ENCODE measurements at places on chromosomes 2 and 18. TPM values are rescaled to one million over a fixed set of nuclear protein-coding genes. Genes with fewer than 3 reads are reported as not detected.

DNA sequence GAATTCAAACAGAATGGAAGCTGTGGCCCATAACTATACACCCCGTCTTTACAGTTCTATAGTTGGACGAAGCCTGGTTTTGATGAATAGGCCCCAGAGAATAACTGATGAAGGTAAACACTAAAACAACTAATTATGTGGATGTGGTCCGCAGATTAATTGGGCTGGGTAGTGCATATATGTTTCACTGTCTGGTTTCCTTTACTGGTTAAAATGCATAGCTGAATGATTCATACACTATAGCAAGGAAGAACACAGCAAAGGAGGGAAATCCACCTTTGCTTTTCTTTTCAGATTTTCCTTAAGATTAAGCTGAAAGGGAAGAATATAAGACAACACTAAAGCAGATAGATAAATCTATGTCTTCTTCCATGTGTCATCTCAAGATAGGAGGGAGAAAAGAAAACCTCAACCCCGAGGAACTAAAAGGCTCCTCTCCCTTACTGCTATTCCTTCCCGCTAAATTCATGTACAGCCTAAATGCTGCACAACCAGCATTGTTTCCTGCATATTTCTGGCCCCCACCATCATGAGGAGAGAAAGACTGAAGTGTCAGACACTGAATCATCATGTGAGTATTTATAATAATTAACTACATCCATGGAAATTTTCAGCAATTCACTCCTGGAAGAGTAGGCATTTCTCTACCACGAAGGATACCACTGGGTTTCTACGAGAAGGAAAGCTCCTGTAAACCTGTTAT lies 297.1 kb upstream of the CCDC68 start:
- H3K36me3 ChIP-seq, result peaks cover 66% of the 10 kb centered on the region
- no peak for DNase-seq
- peaks cover 5% of the 10 kb centered on the region for H3K4me1 ChIP-seq
- H3K4me3 ChIP-seq, result no peak overlapping the region

DNA sequence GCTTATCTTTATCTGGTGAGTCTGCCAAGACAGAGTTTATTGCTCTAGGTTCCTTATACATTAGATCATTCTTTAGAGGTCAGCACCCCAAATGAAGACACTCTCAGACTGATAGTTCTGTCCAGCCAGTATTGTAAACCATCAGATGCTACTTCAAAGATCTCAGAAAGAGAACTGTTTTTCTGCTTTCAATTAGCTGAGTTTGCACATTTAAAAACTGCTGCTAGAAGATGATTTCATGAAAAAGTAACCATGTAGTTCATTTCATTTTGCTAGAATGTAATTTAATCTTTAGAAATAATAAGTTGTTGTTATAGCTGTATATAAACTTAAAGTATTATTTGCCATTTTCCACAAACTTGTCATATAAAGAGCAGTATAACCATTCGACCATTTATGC lies 344.5 kb upstream of the ATP5MC3 start:
- no peak overlapping the region for H3K27ac ChIP-seq
- no peaks in the 10 kb centered on the region for H3K27me3 ChIP-seq
- H3K4me1 ChIP-seq, result no peaks in the 10 kb centered on the region
- no peaks in the 10 kb centered on the region for H3K36me3 ChIP-seq
- no peak for DNase-seq
- H3K4me3 ChIP-seq, result no peak overlapping the region

GRCh38 chr18:74489676-74490075 lies 6.5 kb upstream of the CNDP2 start:
- H3K36me3 ChIP-seq, result no peaks in the 10 kb centered on the region
- H3K27ac ChIP-seq, result no peak overlapping the region
- H3K27me3 ChIP-seq, result no peaks in the 10 kb centered on the region
- H3K4me1 ChIP-seq, result no peaks in the 10 kb centered on the region
- H3K4me3 ChIP-seq, result no peak overlapping the region

GRCh38 chr2:25274868-25275574 lies 66.7 kb downstream of the DNMT3A start:
- peak; percentile 41 for DNase-seq
- no peaks in the 10 kb centered on the region for H3K27me3 ChIP-seq
- H3K27ac ChIP-seq, result peak overlapping the region; percentile 87
- H3K4me3 ChIP-seq, result no peak overlapping the region
- H3K4me1 ChIP-seq, result peaks cover 67% of the 10 kb centered on the region

DNA sequence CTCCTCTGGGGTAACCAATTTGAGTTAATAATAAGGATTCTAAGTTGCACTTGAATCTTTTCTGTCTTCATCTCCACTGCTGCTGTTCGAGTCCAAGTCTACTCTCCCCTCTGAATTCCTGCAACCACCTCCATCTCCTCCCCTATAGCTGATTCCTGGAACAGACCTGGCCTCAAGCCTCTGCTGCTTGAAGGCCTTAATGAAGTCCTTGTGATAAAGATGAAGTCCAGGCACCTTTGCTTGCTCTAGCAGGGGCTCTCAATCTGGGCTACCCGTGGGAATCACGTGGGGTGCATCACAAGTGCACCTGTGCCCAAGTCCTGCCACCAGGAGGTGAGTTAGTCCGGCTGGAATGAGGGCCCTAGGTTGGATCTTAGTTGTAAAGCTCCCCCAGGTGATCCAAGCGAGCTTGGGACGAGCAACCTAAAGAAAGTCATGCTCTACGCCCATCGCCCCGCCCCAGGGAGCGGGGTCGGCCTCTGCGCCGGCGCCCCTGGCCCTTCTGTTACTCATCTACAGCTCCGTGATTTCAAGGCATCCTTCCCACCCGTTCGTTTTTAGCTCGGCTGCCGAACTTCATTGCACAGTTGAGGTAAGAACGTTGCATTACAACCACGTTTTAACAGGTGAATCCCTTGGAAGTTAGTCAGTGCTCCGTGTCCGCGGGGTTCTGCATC lies 905 bp upstream of the IAH1 start:
- no peak for DNase-seq
- H3K27me3 ChIP-seq, result no peaks in the 10 kb centered on the region
- peaks cover 21% of the 10 kb centered on the region for H3K36me3 ChIP-seq
- peaks cover 12% of the 10 kb centered on the region for H3K4me1 ChIP-seq
- peak overlapping the region; percentile 87 for H3K4me3 ChIP-seq

DNA sequence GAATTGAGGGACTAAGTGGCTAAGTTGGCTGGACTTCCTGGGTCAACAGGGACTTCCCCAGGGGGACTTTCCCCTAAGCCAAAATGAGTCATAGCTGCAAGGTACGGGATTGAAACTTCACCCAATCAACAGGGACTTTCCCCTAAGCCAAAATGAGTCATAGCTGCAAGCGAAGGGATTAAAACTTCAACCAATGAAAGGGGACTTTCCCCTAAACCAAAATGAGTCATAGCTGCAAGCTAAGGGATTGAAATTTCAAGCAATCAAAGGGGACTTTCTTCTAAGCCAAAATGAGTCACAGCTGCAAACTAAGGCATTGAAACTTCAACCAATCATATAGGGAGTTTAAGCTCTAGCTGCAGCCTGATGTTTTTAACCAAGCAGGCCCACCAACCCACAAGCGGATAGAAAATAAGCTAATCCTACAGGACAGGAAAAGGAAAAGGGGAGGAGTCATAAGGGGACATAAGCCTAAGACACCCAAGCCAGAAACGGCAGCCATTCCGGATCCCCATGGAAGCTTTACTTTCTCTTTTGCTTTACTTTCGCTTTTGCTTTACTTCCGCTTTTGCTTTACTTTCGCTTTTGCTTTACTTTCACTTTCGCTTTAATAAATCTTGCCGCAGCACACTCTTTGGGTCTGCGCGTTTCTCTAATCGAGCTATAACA lies 1375.4 kb upstream of the CELF4 start:
- DNase-seq, result peak; percentile 28
- H3K27me3 ChIP-seq, result no peaks in the 10 kb centered on the region
- no peaks in the 10 kb centered on the region for H3K36me3 ChIP-seq
- H3K4me1 ChIP-seq, result no peaks in the 10 kb centered on the region
- H3K27ac ChIP-seq, result no peak overlapping the region
- H3K4me3 ChIP-seq, result peak overlapping the region; percentile 22

DNA sequence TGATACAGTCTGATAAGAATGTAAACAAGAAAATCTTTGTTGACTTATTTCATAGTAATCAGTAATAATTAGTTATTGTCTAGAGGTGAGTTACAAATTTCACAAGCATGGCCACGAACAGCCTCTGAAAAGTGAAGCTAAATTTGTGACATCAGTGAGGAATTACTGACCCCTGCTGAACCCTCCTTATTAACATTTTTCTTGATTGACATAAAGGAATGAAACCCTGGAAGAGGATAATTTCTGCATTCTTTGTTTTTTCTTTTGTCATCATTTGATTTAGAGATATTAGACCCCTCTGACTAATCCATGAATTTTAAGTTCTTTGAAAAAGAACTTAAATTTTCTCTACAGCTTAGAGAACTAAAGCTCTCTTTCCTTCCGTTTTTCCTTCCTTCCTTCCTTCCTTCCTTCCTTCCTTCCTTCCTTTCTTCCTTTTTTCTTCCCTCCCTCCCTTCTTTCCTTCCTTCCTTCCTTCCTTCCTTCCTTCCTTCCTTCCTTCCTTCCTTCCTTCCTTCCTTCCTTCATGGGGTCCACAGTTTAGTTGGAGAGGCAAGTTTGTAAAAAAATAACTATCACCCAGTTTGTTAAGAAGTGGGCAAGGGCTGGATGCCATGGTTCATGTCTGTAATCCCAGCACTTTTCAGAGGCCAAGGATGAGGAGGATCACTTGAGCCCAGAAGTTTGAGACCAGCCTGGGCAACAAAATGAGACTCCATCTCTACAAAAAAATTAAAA lies 387.0 kb downstream of the MTX2 start:
- no peak for DNase-seq
- no peaks in the 10 kb centered on the region for H3K27me3 ChIP-seq
- no peak overlapping the region for H3K27ac ChIP-seq
- H3K4me1 ChIP-seq, result no peaks in the 10 kb centered on the region
- no peak overlapping the region for H3K4me3 ChIP-seq

- no peak for DNase-seq
- peaks cover 23% of the 10 kb centered on the region for H3K4me1 ChIP-seq
- H3K4me3 ChIP-seq, result no peak overlapping the region
- no peaks in the 10 kb centered on the region for H3K27me3 ChIP-seq
- no peak overlapping the region for H3K27ac ChIP-seq
Measured at GRCh38 chr2:32375228-32375892, 18.5 kb downstream of the BIRC6 start.

- no peaks in the 10 kb centered on the region for H3K4me1 ChIP-seq
- no peaks in the 10 kb centered on the region for H3K36me3 ChIP-seq
- H3K4me3 ChIP-seq, result no peak overlapping the region
- no peaks in the 10 kb centered on the region for H3K27me3 ChIP-seq
- no peak overlapping the region for H3K27ac ChIP-seq
Measured at GRCh38 chr2:164511738-164512137, 109.5 kb downstream of the GRB14 start.

DNA sequence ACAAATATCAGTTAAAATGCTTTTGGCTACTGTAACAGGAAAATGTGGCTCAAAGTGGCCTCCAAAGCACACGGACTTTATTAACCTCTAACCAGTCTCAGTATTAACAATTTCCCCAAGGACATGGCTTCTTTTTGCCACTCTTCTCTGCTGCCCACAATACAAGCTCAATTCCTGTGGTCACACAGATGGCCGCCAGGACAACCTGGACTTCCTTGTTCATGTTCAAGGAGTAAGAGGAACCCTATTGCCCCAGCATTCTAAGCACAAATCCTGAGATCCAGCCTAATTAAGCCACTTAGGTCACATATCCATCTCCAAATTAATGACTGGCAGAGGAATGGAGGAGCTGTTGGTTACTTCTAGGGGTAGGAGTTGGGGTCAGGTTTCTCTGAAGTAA lies 38.2 kb downstream of the AOX1 start:
- H3K27ac ChIP-seq, result no peak overlapping the region
- no peaks in the 10 kb centered on the region for H3K27me3 ChIP-seq
- no peak for DNase-seq
- H3K4me1 ChIP-seq, result no peaks in the 10 kb centered on the region
- no peak overlapping the region for H3K4me3 ChIP-seq

GRCh38 chr18:58492891-58493469 lies 135.9 kb downstream of the ALPK2 start:
- DNase-seq, result no peak
- H3K36me3 ChIP-seq, result no peaks in the 10 kb centered on the region
- H3K27ac ChIP-seq, result no peak overlapping the region
- H3K4me3 ChIP-seq, result no peak overlapping the region
- H3K27me3 ChIP-seq, result no peaks in the 10 kb centered on the region

DNA sequence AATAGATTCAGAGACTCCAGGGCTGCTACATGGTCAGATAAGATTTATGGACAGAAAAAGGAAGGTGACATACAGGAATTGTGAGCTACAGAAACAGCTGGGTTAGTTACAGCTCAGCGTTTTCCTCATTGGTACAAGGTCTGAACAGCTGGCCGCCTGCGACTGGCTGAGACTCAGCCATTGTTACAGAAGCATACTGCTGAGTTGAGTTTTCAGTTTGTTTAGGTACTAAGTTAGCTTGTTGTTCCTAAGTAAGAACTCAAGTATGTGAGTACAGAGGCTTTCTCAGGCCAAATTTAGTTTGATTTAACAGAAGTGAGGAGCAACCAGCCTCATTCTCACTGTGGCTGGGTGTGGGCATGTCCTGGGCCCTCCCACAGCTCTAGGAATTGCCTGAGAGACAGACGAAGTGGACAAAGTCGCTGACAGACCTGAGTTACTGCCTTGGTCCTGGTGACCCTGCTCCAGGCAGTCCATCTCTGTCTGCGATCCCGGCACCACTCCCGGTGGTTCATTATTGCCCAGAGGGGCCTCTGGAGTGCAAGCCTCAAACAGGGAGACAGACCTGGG lies 27.8 kb upstream of the RHOB start:
- peak overlapping the region; percentile 51 for H3K27ac ChIP-seq
- peak; percentile 38 for DNase-seq
- no peaks in the 10 kb centered on the region for H3K27me3 ChIP-seq
- no peaks in the 10 kb centered on the region for H3K36me3 ChIP-seq
- H3K4me3 ChIP-seq, result no peak overlapping the region

DNA sequence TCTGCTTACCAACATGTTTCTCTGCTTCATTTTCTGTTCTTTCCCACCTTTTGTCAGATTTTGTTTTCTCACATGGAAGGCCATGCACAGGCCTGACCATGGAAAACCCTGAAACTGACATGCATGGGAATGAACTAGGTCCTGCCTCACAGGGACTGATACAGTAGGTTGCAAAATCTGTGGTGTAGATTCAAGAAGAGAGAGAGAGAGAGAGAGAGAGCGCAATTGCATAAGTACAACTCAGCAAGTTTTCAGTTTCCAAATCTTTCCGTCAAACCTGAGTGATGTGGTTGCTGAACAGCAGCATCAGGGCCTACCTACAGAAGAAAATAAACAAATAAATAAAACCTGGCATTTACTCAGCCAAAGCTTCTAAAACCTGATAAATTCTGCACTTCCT lies 87.5 kb upstream of the RNF152 start:
- no peak for DNase-seq
- H3K27ac ChIP-seq, result no peak overlapping the region
- no peaks in the 10 kb centered on the region for H3K4me1 ChIP-seq
- no peak overlapping the region for H3K4me3 ChIP-seq
- H3K36me3 ChIP-seq, result no peaks in the 10 kb centered on the region

GRCh38 chr18:78510636-78511035 lies 469.0 kb upstream of the SALL3 start:
- H3K4me3 ChIP-seq, result no peak overlapping the region
- no peak overlapping the region for H3K27ac ChIP-seq
- H3K27me3 ChIP-seq, result no peaks in the 10 kb centered on the region
- no peaks in the 10 kb centered on the region for H3K36me3 ChIP-seq

GRCh38 chr2:218827701-218828476 lies 3.7 kb downstream of the PRKAG3 start:
- no peaks in the 10 kb centered on the region for H3K36me3 ChIP-seq
- DNase-seq, result peak; percentile 53
- no peak overlapping the region for H3K4me3 ChIP-seq
- no peaks in the 10 kb centered on the region for H3K27me3 ChIP-seq

TTC32 gene
- total RNA-seq, result 12.0 TPM

SEC11C gene
- total RNA-seq, result 69.4 TPM

C2orf74 gene
- total RNA-seq, result 16.6 TPM

ALK gene
- total RNA-seq, result 0.30 TPM

C2orf80 gene
- not detected for total RNA-seq

ALKAL2 gene
- total RNA-seq, result 13.6 TPM

IL1R2 gene
- 76.7 TPM for total RNA-seq

Data from upper lobe of left lung (tissue), 6 donors.